Stimulated activated CD8-positive, alpha-beta memory T cell treated with anti-CD3 and anti-CD28 coated beads, Interleukin-15, amount 100 ng/mL, for 24 hours (primary cell): ENCODE measurements at places on chromosomes 16 and 17.

GRCh38 chr17:79654960-79655382, 44.1 kb upstream of the RBFOX3 start:
- no peak for DNase-seq

DNA sequence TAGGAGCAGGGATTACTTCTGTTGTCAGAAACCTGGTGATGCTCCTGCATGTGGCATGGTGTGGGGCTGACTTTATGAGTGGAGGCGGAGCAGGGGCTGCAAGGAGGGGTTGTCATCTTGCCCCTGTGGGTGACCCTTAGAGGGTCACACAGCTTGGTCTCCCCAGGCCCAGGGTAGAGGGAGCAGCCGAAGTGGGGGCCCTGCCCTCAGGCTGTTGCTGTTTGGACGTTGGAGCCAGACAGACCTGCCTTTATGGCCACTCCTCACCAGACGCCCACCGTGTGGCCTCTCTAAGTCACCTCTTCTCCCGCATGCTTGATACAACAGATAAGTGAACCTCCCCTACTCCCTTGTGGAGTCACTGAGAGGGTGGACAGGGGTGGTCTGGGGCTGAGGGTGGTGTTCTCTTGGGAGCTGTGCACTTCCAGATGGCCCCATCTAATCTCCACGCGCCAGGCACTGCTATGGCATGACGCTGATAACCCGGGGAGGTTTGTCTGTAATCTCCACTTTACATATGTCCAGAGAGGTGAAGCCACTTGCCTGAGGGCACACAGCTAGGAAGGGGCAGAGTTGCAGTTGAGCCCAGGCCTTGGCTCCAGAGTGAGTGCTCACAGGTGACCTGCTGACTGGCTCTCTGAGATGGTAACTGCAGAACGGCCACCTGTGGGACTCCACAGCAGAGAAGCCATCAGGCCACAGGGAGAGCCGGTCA, 10.0 kb downstream of the MAP2K3 start:
- no peak for DNase-seq

GRCh38 chr16:14088155-14088753, 17.1 kb downstream of the MRTFB start:
- DNase-seq: no peak

DNA sequence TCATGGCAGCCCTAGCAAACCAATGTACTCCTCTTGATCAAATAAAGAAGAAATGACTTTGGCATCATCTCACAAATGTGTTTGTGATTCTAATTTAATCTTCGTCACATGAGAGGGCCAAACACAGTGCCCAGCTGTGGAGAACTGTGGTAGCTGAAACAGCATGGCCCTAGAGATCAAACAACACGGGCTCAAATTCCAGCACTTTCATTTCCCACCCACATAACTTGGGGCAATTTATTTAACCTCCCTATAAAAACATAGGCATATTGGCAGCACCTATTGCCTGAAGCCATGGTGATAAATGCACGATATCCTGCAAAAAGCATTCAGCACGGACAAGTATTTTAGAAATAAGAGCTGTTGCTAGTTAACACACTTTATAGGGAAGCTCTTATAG, 2.5 kb downstream of the ACSM1 start:
- no peak for DNase-seq

- no peak for DNase-seq
Measured at GRCh38 chr17:65155622-65156021, 18.5 kb downstream of the RGS9 start.

GRCh38 chr16:57003439-57004386, 14.4 kb downstream of the NLRC5 start:
- no peak for DNase-seq

- DNase-seq: peak; percentile 85
Measured at GRCh38 chr16:29961479-29962343, at the start of gene TMEM219. Gene TMEM219 (plus strand): TSS chr16:29962079. CDS start chr16:29963144, 1,065 bp downstream.

GRCh38 chr16:72473631-72474030, 301.7 kb upstream of the PMFBP1 start:
- no peak for DNase-seq

DNA sequence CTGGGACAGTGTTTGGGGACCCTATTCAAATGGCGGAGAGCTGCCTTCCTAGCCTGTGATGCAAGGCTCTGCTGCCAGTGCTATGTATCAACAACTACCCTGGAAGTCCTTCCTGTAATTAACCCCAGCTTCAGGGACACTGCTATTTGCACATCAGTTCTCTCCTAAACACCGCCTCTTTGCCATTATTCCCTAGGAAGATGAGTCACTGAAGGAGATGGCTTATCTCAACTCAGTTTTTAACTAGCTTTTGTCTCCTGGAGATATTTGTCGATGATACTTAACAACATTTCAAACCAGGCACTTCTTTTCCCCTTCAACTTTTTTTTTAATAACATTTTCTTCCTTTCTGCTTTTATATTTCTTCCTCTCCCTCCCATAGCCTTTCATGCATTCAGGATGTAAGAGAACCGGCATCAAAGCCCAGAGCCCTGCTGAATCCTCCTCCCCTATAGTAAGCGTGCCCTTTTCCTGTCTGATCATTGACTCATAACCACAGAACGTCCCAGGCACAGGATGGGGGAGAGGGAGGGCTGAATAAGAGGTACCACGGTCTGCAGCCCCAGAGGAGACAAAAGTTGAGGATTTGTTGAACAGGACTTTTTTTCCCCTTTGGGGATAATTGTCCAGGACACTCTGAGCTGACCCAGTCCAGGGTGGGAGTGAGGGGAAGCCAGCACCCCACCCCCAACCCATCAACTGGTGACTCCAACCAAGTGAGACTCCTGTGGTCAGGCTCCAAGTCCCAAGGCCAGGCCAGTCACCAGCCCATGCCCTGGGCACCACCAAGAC, 387.8 kb upstream of the SALL1 start:
- no peak for DNase-seq

DNA sequence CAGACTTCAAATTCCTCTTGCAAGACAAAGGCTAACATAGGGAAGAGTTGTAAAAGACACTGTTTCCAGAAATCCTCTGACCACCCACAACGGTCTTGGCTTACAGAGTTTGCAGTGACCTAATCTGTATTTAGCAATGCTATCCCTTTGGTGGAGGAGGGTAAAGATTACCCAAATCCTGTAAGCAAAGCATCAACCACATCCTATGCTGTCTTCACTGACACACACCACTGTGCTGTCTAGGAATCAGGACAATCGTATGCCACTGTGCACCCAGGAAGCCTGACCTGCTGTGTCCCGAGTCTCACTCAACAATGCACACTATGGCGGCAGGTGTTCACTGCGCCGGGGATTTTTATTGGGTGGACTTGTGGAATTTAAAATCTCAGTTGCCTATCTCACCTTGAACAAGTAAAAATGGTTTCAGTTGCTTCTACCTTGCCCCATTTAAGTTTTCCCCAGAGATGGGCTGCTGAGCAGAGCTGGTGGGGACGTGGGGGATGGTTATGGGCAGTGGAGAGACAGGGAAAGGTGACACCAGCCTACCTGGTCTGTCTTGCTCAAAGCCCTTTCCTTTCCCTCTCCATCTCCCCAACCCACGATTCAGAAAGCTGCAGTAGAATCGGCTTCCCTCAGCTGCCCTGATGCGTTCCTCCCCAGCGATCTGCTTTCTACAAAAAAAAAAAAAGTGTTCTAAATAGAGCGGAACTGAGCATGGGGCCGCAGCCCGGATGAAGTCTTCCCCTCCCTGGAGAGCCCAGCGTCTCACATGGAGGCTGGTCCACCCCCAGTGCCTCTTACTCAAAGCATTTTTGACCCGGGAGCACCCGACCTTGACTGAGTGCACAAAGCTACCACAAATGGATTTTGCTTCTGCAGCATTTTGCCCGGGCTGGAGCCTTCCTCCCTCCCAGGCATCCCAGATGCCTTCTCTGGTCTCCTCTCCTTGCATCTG, 271.5 kb downstream of the SOX9 start:
- no peak for DNase-seq

DNA sequence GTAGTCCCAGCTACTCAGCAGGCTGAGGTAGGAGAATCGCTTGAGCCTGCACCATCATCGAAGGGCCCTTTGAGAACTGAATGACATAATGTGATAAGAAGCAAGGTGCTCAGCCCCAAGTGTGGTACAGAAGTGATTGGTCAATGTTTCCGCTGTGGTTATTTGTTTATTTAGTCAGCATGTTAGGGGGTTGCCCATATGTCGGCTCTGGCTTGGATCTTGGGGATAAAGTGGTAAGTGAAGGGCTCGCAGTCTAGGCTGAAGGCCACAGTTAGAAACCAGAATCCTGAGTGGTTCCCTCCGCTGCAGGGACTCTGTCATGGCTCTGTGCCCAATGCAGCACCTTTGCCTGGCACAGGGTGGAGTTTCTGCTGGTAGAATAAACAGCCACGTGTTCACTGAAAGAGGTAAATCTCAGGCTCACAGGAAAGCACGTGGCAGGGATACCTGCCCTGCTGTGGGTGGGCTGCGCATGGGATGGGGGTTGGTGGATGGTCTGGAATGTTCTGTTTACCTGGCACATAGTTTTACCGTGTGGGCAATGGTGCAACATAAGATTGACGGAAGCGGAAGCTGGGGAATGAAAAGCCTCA, 35.4 kb downstream of the SYT17 start:
- no peak for DNase-seq

DNA sequence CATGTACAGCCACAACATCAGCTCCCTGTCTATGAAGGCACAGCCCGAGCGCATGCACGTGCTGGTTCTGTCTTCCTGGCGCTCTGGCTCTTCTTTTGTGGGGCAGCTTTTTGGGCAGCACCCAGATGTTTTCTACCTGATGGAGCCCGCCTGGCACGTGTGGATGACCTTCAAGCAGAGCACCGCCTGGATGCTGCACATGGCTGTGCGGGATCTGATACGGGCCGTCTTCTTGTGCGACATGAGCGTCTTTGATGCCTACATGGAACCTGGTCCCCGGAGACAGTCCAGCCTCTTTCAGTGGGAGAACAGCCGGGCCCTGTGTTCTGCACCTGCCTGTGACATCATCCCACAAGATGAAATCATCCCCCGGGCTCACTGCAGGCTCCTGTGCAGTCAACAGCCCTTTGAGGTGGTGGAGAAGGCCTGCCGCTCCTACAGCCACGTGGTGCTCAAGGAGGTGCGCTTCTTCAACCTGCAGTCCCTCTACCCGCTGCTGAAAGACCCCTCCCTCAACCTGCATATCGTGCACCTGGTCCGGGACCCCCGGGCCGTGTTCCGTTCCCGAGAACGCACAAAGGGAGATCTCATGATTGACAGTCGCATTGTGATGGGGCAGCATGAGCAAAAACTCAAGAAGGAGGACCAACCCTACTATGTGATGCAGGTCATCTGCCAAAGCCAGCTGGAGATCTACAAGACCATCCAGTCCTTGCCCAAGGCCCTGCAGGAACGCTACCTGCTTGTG, 10.7 kb downstream of the CHST4 start:
- no peak for DNase-seq

GRCh38 chr17:12133183-12133582, 112.5 kb downstream of the MAP2K4 start:
- DNase-seq: no peak

GRCh38 chr17:30230596-30231125, 4.8 kb downstream of the SLC6A4 start:
- DNase-seq: no peak

- peak; percentile 42 for DNase-seq
Measured at GRCh38 chr16:9138731-9139501, 47.5 kb downstream of the HAPSTR1 start.

- no peak for DNase-seq
Measured at GRCh38 chr17:62999736-63000135, 33.7 kb downstream of the TANC2 start.

GRCh38 chr17:49992191-49992932, 2.7 kb downstream of the DLX3 start:
- DNase-seq: no peak

DNA sequence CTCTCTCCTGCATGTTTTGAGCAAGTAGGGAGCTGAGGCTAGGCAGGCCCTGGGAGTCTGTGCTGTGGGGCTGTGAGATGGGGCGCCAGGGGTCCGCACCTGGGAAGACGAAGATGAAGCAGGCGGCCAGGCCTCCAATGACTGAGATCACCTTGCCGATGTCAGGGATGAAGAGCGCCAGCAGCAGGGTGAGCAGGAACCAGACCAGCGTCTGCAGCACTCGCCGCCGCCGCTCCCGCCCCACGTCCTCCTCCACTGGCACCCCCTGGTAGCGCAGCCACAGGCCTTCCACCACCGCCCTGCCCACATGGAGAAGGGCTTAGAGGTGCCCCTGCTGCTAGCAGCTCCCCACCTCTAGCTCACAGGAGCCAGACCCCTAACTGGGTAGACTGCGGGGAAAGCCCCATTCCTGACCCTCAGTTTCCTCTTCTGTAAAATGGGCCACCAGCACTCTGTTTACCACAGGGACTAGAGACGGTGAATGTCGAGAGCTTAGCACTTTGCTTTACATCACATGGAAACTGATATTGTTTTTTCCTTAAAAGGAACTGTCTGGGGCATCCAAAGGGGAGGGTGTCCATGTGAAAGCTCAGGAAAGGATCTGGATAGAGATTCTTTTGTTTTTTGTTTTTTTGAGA, 13.5 kb downstream of the SLC38A7 start:
- DNase-seq: no peak

- DNase-seq: no peak
Measured at GRCh38 chr17:46758614-46759013, 59.9 kb downstream of the WNT3 start.

DNA sequence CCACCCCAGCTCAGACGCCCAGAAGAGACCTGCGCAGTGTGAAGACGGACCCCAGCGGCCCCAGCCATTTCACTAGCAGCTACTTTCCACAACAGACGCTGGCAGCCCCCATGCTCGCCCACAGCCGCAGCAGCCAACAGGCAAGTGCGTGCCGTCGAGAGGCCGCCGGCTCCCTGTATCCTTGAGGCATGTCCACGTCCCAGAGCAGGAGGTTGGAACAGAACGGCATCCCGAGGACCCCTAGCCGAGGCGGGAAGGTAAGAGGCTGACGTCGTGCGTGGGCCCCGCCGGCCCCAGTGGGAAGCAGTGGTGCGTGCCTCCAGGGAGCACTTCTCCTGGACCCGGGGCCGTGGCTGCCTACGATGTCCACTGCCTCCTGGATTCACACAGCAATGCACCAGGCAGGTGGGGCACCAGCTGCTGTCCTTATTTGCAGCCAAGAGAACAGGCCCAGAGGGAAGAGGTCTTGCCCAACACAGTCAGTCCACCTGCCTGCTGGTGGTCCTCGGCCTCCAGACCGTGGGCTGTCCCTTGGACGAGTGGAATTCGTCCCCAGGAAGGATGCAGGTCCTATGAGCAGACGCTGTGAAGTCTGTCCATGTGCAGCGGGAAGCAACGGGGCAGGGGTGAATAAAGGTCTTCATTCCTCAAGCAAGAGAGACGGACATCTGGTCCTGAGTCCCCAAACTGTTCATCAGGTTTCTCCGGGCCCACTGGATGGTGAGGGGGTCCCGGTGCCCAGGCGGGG, 38.5 kb downstream of the SLC7A5 start:
- DNase-seq: no peak

- no peak for DNase-seq
Measured at GRCh38 chr16:50038756-50039529, 13.9 kb downstream of the CNEP1R1 start.
